ENCODE measurements at places on chromosomes 6 and 20. TPM values are rescaled to one million over a fixed set of nuclear protein-coding genes. Genes with fewer than 3 reads are reported as not detected.

Gene TAAR8
- total RNA-seq, result not detected

Gene OPN5
- not detected for total RNA-seq

Gene HRH3
- not detected for total RNA-seq

Gene MOCS1
- 13.3 TPM for total RNA-seq

Gene SLC2A10
- 61.7 TPM for total RNA-seq

Gene ADGRF4
- 0.22 TPM for total RNA-seq

Gene POU3F2
- not detected for total RNA-seq

Gene SYNCRIP
- total RNA-seq, result 92.9 TPM

Gene RIPPLY2
- not detected for total RNA-seq

Gene SIRPB1
- total RNA-seq, result 2.2 TPM

Gene OPRL1
- 0.88 TPM for total RNA-seq

Gene LPIN3
- 7.7 TPM for total RNA-seq

Gene ANKRD66
- not detected for total RNA-seq

Gene MROH8
- total RNA-seq, result 1.7 TPM

Gene CRNKL1
- total RNA-seq, result 25.5 TPM

Gene CRISP3
- not detected for total RNA-seq

Gene C20orf204
- 0.88 TPM for total RNA-seq

Gene ZBP1
- total RNA-seq, result not detected

Gene KIFC1
- 68.3 TPM for total RNA-seq

Gene HLA-DOB
- total RNA-seq, result not detected

Gene TRERF1
- 13.6 TPM for total RNA-seq

Gene SEL1L2
- not detected for total RNA-seq

Gene WFDC5
- not detected for total RNA-seq

Gene GPANK1
- 20.0 TPM for total RNA-seq

Gene TNFRSF6B
- 3.9 TPM for total RNA-seq

Gene SLC25A27
- total RNA-seq, result 1.1 TPM

Gene PRRT1
- total RNA-seq, result 0.29 TPM

Gene C6orf52
- not detected for total RNA-seq

Gene MYB
- total RNA-seq, result 0.43 TPM

Gene MYLK2
- total RNA-seq, result not detected

Gene HLA-DQA2
- not detected for total RNA-seq

Gene TRIM15
- not detected for total RNA-seq

Gene ABHD16A
- 48.6 TPM for total RNA-seq

Gene E2F1
- 19.8 TPM for total RNA-seq

Gene TRIM31
- not detected for total RNA-seq

Gene CLPSL1
- total RNA-seq, result not detected

Gene SAMD10
- total RNA-seq, result 2.6 TPM

Gene MYH7B
- total RNA-seq, result not detected

Gene SAMD3
- total RNA-seq, result 9.6 TPM

Gene SULF2
- 5.5 TPM for total RNA-seq

Gene COL21A1
- total RNA-seq, result 0.14 TPM

Data from placental pericyte (primary cell).